ENCODE measurements at places on chromosomes 7 and 10.

DNA sequence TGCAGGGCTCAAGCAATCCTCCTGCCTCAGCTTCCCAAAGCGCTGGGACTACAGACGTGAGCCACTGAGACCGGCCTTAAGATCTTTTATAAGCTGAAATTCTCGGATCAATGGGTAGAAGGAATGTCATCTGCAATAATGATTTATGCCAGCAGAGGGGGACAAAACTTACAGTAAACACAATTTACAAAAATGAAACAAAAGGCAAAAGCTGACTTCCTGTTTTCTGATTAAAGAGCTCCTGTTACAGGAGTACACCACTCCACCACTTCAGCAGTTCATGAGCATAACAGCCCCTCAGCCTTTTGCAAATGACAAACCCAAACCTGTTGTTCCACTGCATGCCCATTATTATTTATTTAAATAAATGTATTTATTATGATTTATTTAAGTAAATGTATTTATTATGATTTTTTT lies 88.5 kb upstream of the ATP6V0A4 start:
- no peaks in the 10 kb centered on the region for H3K36me3 ChIP-seq
- DNase-seq, result peak; percentile 64
- no peak overlapping the region for H3K4me3 ChIP-seq
- peaks cover 33% of the 10 kb centered on the region for H3K4me1 ChIP-seq
- no peak overlapping the region for H3K27ac ChIP-seq

GRCh38 chr7:8226501-8226900 lies 35.5 kb downstream of the ICA1 start:
- no peaks in the 10 kb centered on the region for H3K36me3 ChIP-seq
- DNase-seq, result no peak
- H3K27me3 ChIP-seq, result no peaks in the 10 kb centered on the region
- H3K4me1 ChIP-seq, result no peaks in the 10 kb centered on the region

GRCh38 chr10:122662231-122662630 lies 37.4 kb downstream of the C10orf120 start:
- H3K36me3 ChIP-seq, result no peaks in the 10 kb centered on the region
- H3K4me3 ChIP-seq, result no peak overlapping the region
- H3K27ac ChIP-seq, result no peak overlapping the region
- H3K4me1 ChIP-seq, result no peaks in the 10 kb centered on the region
- no peaks in the 10 kb centered on the region for H3K27me3 ChIP-seq

DNA sequence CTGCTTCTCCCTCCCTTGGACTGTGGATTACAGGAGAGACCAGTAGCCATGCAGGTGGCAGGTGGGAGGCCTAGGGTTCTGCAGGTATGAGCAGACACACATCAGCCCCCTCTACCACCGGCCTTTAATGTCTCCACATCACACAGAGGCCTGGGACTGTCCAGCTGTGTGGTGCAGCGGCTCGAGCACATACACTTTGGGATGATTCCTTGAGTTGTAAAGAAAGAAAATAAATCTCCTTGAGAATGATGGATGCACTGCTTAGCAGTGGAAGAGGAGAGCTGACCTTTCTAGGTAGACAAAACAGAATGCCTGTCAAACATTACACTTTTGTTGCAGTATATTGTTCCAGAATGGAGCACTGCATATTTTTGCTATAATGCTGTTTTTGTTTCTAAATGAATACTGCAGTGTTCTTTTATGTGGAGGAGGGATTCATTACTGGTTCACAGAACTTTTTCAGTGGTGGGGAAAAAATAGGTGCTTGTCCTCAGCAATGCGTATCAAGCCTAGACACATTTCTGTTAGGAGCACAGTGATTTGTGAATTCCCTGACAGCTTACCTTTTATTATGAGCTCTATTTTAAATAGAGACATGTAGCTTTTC lies 66.0 kb downstream of the PTPRE start:
- peaks cover 22% of the 10 kb centered on the region for H3K4me1 ChIP-seq
- no peaks in the 10 kb centered on the region for H3K36me3 ChIP-seq
- H3K27me3 ChIP-seq, result no peaks in the 10 kb centered on the region
- no peak overlapping the region for H3K27ac ChIP-seq
- DNase-seq, result no peak

DNA sequence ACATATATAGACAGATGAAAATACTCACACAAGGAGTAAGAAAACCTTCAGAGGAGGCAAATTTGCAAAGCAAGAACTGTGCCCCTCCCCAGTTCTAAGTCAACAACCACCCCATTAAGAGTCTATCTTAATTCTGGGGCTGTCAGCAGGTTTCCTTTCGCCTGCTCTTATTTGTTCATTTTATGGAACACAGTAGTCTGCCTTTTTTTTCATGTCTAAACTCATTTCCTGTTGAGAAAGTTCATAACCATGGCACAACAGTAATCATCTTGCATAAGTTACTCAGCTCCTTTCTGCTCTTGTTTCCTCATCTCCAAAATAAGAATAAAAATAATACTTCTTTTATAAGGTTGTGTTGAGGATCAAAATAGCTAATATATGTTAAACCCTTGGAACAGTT lies 25.8 kb upstream of the AMPH start:
- no peaks in the 10 kb centered on the region for H3K36me3 ChIP-seq
- no peak for DNase-seq
- no peak overlapping the region for H3K27ac ChIP-seq
- H3K4me1 ChIP-seq, result no peaks in the 10 kb centered on the region

DNA sequence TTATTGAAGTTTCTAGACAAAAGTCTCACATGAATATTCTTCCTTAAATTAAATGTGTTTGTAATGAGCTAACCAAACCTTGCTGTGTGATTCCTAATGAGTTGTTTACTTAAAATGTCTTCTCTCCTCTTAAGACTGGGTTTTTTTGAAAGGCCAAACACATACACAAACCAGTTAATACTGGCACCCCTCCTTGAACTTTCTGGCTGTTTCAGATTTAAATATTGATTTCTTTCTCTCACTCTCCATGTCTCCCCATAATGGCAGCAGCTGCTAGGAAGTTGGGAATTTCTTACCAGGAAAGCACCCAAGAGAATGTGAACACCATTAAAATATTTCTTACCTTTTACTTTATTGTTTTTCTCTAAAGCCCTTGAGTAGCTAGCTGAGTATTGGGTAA lies 11.4 kb upstream of the PTN start:
- no peak overlapping the region for H3K4me3 ChIP-seq
- no peaks in the 10 kb centered on the region for H3K27me3 ChIP-seq
- H3K36me3 ChIP-seq, result no peaks in the 10 kb centered on the region
- H3K27ac ChIP-seq, result no peak overlapping the region

GRCh38 chr7:132575982-132576720 lies at the start of gene PLXNA4:
PLXNA4 (minus strand) TSS chr7:132576470; CDS start chr7:132508693, 67,777 bp downstream.
- no peak within 1 kb of the TSS for H3K27ac ChIP-seq
- H3K36me3 ChIP-seq, result no peaks in the 10 kb centered on the region
- DNase-seq, result no peak
- peaks cover 46% of the 10 kb centered on the region for H3K27me3 ChIP-seq

- peaks cover 23% of the 10 kb centered on the region for H3K4me1 ChIP-seq
- H3K36me3 ChIP-seq, result no peaks in the 10 kb centered on the region
- no peak for DNase-seq
- no peaks in the 10 kb centered on the region for H3K27me3 ChIP-seq
- no peak overlapping the region for H3K4me3 ChIP-seq
- no peak overlapping the region for H3K27ac ChIP-seq
Observed at GRCh38 chr10:104321725-104322415, 16.4 kb downstream of the ITPRIP start.

GRCh38 chr10:130231251-130231741 lies 95.1 kb downstream of the GLRX3 start:
- H3K4me3 ChIP-seq, result no peak overlapping the region
- no peak for DNase-seq
- no peaks in the 10 kb centered on the region for H3K4me1 ChIP-seq
- H3K27me3 ChIP-seq, result no peaks in the 10 kb centered on the region

DNA sequence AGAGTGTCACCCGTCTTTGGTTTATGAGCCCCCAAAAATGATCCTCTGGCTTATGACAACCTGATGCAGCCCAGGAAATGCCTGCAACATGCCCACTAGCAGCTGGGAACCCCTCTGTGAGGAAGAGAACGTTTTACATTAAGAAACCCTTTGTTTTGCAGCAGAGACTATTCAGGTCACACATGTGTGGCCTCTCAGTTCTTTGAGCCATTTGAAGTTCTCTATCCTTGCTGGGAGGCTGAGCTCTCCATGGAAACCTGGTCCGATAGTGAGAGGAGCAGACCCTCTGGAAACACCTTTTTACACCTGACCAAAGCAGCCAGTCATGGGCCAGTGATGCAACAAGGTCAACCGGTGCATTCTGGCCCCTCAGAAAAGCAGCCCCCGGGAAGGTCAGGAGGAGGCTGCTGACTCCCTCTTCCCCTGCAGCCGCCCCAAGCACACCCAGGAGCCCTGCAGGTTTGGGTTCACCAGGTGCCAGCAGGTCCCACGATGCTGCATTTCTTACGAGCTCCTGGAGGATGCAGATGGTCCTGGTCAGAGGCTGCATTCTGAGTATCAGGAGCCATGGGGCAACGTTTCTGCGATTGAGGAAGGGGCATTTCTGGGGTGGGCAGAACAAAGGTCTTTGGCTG lies 134.3 kb downstream of the ZMYND11 start:
- no peaks in the 10 kb centered on the region for H3K36me3 ChIP-seq
- H3K4me3 ChIP-seq, result no peak overlapping the region
- no peak overlapping the region for H3K27ac ChIP-seq
- no peak for DNase-seq
- H3K27me3 ChIP-seq, result no peaks in the 10 kb centered on the region

DNA sequence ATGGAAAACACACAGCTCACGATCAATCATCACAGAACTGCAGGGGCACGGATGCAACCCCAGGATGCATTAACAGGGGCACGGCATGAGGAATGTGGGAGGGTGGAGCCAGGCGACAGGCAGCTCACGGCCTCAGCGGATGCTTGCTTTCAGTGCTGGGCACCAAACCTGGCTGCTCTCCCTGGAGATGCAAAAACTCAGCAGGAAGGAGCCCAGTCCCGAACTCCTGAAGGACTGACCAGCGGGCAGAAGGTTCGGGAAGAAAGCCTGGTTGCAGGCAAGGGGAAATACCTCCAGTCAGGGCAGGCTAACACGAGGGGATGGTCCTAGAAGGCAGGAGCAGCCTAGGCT lies 66.8 kb downstream of the CHST15 start:
- no peak for DNase-seq
- H3K27me3 ChIP-seq, result no peaks in the 10 kb centered on the region
- H3K36me3 ChIP-seq, result no peaks in the 10 kb centered on the region
- H3K4me3 ChIP-seq, result no peak overlapping the region
- H3K27ac ChIP-seq, result peak overlapping the region; percentile 40
- peaks cover 6% of the 10 kb centered on the region for H3K4me1 ChIP-seq

- no peaks in the 10 kb centered on the region for H3K36me3 ChIP-seq
- DNase-seq, result no peak
- H3K27me3 ChIP-seq, result no peaks in the 10 kb centered on the region
- H3K4me1 ChIP-seq, result no peaks in the 10 kb centered on the region
- no peak overlapping the region for H3K4me3 ChIP-seq
Observed at GRCh38 chr10:78188446-78188845, 154.8 kb downstream of the RPS24 start.

DNA sequence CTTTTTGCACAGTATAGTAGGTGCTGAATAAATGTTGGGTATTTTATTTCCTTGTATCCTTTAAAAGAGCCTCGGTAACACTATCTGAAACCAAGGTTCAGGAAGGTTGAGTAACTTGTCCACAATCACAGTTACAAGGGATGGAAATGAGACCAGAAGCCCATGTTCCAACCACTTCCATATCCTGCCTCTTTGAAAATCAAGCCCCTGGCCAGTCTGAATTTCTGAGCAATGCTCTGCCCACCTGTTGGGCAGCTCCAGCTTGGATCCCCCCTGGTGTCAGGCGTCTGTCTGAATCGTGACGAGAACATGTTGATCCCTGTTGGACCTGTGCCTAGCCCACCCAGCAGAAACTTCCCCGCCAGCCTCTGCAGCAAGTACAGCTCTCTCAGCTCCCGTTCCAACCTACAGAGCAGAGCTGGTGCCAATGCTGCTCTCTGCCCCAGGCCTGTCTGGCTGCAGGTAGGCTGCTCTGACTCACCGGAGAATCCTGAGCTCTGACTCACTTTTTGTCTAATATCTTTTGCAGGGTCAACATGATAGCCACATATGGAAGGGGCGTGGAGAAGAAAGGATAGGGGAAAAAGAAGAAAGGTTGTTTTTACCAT lies 595.5 kb downstream of the INHBA start:
- peak; percentile 7 for DNase-seq
- H3K36me3 ChIP-seq, result no peaks in the 10 kb centered on the region
- no peaks in the 10 kb centered on the region for H3K27me3 ChIP-seq
- no peak overlapping the region for H3K27ac ChIP-seq
- H3K4me1 ChIP-seq, result no peaks in the 10 kb centered on the region
- H3K4me3 ChIP-seq, result no peak overlapping the region

- H3K36me3 ChIP-seq, result no peaks in the 10 kb centered on the region
- H3K27ac ChIP-seq, result no peak overlapping the region
- H3K27me3 ChIP-seq, result no peaks in the 10 kb centered on the region
- DNase-seq, result no peak
- no peak overlapping the region for H3K4me3 ChIP-seq
Observed at GRCh38 chr7:77309714-77310220, 106.4 kb downstream of the GSAP start.

- H3K4me1 ChIP-seq, result peaks cover 5% of the 10 kb centered on the region
- peak overlapping the region; percentile 86 for H3K27ac ChIP-seq
- no peak for DNase-seq
Observed at GRCh38 chr10:94546049-94546900, 687 bp downstream of the HELLS start.

DNA sequence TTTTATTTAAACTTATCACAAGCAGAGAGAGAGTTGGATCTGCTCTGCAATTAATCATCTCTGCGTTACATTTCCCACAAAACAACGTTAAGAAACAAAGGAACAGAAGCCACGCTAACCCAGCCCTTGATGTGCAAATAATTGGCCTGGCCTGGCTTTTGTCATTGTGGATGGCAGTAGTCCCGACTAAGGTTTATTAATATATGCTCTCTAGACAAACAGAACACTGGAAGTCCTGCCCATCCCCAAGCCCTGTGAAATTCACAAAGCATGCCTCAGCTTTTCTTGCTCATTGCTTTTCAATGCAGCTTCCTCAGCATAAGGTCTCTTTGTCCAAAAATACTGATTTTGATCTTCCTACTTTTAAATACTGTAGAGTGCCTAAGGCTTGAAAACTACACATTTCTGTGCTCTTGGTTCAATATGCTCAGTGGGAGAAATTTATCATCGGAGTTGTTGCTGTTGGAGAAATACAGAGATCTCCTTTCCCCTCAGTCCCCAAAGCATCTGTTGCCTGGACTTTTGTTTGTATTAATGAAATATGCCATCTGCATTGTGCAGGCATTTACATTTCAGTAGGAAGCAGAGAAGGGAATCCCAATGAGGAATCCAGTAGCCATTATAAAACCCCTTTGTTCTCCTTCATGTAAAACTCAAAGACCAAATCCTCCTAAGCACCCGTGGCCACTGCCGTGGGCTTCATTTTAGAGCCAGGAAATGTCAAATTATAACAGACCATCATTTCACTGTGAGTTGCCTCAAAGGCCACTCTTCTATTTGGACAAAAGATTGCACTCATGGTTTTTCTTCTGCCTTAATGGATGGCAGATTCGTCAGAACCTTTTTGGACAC lies 61.1 kb downstream of the SORCS1 start:
- H3K27ac ChIP-seq, result no peak overlapping the region
- no peak overlapping the region for H3K4me3 ChIP-seq
- peak; percentile 71 for DNase-seq
- H3K36me3 ChIP-seq, result no peaks in the 10 kb centered on the region
- H3K4me1 ChIP-seq, result no peaks in the 10 kb centered on the region
- no peaks in the 10 kb centered on the region for H3K27me3 ChIP-seq

- H3K4me3 ChIP-seq, result no peak overlapping the region
- no peaks in the 10 kb centered on the region for H3K4me1 ChIP-seq
- no peaks in the 10 kb centered on the region for H3K36me3 ChIP-seq
- no peak for DNase-seq
- H3K27ac ChIP-seq, result no peak overlapping the region
- H3K27me3 ChIP-seq, result no peaks in the 10 kb centered on the region
Observed at GRCh38 chr10:3623746-3624145, 161.3 kb downstream of the KLF6 start.

Data from adrenal gland (tissue), 19 donors.